ENCODE measurements at places on chromosomes 4 and X.
A peak's percentile ranks its signal among the peaks of the same experiment; 100 is the strongest.

DNA sequence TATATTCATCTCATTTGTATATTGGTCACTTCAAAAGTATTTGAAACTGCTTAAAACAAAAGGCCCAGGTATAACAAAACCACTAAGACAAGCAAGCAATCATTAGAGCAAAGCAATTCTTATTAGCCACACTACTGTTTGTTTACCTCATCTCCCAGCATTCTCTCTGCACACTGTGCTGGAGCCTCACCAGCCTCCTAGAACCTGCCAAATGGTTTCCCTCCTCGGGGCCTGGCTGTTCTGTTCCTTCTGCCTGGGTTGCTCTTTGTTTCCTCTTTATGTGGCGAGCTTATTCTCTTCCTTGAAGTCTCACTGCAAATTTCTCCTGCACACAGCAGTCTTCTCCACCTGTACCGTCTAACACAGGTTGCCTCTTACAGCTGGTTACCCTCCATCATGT, 67.5 kb upstream of the MND1 start:
- DNase-seq: no peak

GRCh38 chr4:40587351-40587750, 42.3 kb downstream of the RBM47 start:
- DNase-seq: no peak

GRCh38 chr4:184115399-184115798, 102.3 kb downstream of the ENPP6 start:
- no peak for DNase-seq

GRCh38 chrX:154051201-154051810, 31.6 kb upstream of the IRAK1 start:
- DNase-seq: peak; percentile 53

DNA sequence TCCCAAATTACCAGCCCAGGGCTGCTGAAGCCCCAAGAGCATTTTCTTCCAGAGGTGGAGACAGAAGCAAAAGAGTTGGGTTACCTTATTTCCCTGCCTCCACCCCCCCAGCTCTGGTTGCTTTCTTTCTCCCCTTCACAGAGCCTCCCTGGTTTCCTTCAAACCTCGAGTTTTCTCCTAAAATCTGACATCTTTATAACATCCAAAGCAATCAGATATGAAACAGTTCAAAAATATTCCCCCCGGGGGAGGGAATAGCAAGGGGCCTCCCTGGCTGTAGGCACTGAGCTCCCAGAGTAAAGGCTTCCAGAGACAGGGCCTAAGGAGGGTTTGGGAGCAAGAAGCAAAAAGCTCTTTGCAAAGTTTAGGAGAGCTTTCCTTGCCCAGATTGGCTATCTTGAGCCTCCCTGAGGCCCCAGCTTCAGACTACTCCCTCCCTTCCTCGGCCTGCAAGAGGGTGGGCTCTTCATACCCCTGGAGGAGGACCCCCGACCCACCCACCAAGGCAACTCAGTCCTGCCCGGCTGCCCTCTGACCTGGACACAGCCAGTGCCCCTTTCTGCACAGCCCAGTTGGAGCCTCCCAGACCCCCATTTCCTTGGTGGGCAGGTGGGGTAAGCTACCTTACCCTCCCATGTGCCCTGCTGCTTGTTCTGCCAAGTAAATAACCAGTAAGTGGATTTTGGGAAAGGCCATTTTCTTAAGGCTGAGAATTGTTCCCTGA, 7.6 kb downstream of the MAMLD1 start:
- DNase-seq: no peak

DNA sequence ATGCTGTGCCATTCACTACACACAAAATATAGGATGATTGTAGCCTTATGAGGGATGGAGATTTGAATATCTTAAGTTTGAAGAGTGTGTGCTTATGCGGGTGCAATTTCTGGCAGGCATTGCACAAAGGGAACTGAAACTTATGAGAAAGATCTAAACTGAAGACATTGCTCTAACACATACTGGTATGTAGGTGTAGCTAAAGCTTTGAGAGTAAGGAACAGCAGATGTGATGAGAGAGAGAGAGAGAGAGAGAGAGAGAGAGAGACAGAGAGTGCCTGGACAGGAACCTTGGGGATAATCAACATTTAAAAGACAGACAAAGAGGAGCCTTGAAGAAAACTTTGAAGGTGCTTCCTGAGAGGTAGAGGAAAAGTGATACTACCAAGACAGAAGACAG, 379.7 kb downstream of the SPRY1 start:
- DNase-seq: no peak

DNA sequence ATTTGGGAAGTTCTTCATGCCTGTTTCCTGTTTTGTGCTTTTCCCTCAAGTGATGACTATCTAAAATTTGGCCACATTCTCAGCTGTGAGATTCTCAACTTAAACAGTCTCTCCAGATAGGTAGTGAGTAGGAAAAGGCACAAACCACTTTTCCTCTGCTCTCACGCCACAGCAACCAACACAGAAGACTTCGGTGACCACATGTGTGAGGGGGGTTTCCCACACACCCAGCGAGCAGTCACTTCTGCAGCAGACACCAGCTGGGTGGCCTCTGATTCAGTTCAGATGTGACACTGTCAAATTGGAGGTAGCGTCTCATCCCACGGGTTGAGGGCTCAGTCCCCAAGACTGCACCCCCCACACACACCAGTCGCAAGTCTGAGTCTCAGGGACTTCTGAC, 25.1 kb upstream of the CLDN34 start:
- peak; percentile 76 for DNase-seq

GRCh38 chrX:24485976-24486680, 21.0 kb downstream of the PDK3 start:
- no peak for DNase-seq

DNA sequence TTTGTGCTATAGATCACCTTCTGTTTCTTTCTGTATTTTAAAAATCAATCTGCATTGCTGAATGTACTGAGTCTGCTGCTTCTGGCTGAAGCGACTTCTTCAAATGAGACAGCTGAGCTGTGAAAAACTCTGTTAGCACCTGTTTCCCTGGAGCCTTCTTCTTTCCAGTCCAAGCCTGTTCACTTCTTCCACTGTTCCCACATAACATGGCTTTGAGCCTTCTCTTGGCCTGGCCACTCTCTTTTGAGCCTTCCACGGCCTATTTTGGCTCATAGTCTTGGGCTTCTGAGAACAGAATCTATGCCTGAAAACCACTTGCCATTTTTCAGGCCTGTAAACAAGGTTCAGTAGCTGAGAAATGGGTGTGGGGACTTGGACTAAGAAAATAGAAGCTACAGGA, 132.9 kb upstream of the IGFBP7 start:
- DNase-seq: no peak

GRCh38 chr4:93092765-93093164, 735.8 kb upstream of the ATOH1 start:
- no peak for DNase-seq

DNA sequence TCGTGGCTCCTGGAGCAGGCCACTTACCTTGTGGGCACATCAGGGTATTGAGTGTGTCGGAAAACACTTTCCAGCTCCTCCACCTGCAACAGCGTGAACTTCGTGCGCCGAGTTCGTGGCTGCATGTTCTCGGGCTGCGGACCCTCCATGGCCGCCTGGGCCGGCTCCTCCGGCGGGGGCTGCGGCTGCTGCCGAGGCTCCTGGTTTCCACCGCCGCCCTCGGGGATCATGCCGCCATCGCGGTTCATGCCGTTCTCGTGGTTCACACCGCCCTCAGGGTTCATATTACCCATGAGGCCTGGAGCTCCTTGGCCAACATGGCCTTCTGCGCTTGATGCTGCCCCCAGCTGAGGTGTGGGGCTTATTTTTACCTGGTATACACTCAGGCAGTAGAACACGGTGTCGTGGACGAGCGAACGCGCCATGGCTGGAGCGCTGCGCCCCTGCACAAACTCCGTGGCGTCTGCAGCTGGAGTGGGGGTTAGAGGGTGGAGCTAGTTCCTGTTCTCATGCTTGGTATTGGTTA, at the start of gene RHOXF1:
RHOXF1 (minus strand) TSS at position 476 of the 526 bp plus-strand sequence; CDS start at position 425, 51 bp downstream.
- DNase-seq: no peak

- DNase-seq: no peak
These were observed 96.2 kb upstream of the PABPC4L start for GRCh38 chr4:134297765-134298164.

DNA sequence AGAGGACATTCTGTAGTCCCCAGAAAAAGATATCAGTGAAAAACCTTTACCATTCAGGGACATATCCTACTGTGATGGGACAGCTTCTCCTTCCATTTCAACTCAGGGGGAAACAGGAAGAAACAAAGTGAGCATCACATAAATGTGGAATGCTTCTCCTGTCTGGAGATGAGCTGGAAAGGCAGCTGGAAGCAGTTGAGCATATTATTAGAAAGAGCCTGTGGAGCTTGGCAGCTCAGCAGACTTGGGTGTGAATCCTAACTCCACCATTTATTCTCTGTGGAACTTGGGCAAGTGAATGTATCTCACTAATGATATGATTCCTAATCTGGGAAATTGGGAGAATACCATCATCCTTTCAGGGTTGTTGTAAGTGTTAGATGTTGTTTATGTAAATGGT, 232.1 kb upstream of the F9 start:
- DNase-seq: no peak

DNA sequence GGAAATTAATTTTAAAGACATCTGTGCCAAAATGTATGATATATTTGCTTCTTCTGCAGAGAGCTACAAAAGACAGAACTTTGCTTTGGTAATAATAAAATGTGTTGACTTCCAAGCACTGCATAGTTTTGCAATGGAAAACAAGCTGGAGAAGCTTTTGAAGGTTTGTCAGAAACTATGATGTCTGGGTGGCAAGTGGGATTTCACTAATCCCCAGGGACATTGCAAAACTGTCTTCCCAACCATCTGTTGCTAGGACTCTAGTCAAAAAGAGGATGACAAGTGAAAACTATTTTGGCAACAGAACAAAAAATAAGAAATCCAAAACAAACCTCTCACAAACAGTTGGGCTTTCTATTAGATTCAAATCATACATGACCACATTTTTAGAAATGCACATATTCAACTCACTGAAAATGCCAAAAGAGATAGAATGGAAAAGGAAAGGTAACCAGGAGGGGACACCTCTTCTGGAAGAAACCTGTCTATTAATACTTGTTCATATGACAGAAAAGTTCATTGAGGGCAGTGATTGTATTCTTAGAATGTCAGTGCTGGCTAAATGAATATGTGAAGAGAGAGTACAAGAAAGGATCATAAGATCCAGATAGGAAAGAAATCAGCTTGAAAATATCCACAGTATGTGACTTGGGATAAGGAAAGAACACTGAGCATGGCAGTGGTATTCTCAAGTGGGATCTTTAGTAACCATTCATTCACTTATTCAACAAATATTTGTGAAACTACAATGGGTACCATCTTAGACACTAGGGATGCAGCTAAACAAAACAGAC, 228.0 kb downstream of the RASL11B start:
- DNase-seq: no peak
